ENCODE measurements at places on chromosomes 6 and 20. TPM values are rescaled to one million over a fixed set of nuclear protein-coding genes. Genes with fewer than 3 reads are reported as not detected.

RAET1L gene
- total RNA-seq = 0.35 TPM

RNF144B gene
- 0.41 TPM for total RNA-seq

ULBP1 gene
- total RNA-seq = 0.75 TPM

PLA2G7 gene
- total RNA-seq = not detected

NHSL1 gene
- 3.6 TPM for total RNA-seq

ACTL10 gene
- not detected for total RNA-seq

SLC25A27 gene
- 0.83 TPM for total RNA-seq

VWA7 gene
- total RNA-seq = 0.72 TPM

NSFL1C gene
- 113 TPM for total RNA-seq

POLR1H gene
- 24.7 TPM for total RNA-seq

ZNF831 gene
- not detected for total RNA-seq

All from A549 treated with Mapracorat at 1 μM for 4 hours (cell line).